ENCODE measurements at places on chromosomes 6 and 20.
A peak's percentile ranks its signal among the peaks of the same experiment; 100 is the strongest.

GRCh38 chr6:128131036-128131435 lies 230.2 kb upstream of the THEMIS start:
- no peak for DNase-seq

DNA sequence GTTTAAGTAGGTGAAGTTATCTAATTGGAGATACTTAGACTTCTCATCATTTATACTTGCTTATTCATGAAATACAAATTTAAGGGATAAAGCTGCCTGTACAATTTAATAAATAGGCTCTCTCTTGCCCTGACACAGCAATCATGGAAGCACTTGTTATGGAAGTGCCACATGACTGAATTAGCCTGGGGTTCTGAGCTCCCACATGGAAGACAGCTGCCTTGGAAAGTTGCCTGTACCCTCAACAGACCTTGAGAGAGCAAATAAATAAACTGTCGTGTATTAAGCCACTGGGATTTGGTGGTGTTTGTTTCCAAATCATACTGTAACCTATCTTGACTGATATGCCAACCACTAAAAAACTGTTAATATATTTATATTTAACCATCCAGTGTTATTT lies 87.0 kb upstream of the RSPO3 start:
- no peak for DNase-seq

GRCh38 chr6:15500901-15501825 lies 161.7 kb downstream of the DTNBP1 start:
- DNase-seq = no peak

DNA sequence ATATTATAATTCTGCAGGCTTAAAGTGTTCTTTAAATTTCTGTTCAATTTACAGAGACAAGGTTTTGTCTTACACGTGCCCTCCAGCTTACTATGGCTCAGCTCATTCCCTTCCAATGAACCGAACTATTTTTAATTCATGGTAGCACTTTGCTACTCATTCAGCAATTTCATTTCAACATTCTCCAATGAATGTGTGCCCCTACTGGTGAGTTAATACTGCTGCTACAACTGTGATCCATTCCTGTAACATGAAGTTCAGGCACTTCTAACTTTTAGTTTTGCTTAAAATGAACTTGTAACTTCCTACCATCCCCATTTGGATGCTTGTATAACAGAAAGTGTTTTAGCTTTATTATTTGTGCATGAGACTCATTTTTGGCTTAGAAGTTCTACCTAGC lies 99.7 kb downstream of the F13A1 start:
- no peak for DNase-seq

DNA sequence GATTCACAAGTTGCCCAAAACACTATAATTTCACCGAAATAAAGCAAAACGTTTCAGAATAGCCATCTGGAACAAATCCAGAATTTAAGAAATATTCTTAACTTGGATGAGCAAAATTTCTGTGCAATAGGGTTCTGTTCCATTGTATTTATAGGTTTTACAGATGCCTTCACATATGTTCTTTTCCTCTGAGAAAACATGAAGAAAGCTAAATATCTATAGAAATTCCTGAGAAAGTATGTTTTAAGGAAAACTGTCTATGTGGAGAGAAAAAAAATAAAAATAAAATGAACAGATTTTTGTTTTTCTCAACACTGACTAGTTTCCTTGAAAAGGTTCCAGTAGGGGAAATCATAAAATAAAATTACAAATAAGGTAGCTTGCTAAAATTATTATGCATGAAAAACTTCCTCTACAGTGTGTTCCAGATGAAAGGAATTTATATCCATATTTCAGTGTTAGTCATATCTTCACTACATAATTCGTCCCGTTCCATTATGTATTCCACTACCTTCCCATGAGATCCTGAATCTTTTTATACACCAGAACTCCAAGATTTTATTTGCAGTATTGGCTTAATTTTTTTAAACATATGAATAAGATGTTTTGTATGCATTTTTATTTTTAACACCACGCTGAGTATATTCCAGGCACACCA lies 42.4 kb upstream of the TMX4 start:
- DNase-seq = no peak

GRCh38 chr6:2848851-2849250 lies 7.2 kb upstream of the SERPINB1 start:
- no peak for DNase-seq

- no peak for DNase-seq
Observed at GRCh38 chr6:37788259-37788658, 31.3 kb upstream of the ZFAND3 start.

DNA sequence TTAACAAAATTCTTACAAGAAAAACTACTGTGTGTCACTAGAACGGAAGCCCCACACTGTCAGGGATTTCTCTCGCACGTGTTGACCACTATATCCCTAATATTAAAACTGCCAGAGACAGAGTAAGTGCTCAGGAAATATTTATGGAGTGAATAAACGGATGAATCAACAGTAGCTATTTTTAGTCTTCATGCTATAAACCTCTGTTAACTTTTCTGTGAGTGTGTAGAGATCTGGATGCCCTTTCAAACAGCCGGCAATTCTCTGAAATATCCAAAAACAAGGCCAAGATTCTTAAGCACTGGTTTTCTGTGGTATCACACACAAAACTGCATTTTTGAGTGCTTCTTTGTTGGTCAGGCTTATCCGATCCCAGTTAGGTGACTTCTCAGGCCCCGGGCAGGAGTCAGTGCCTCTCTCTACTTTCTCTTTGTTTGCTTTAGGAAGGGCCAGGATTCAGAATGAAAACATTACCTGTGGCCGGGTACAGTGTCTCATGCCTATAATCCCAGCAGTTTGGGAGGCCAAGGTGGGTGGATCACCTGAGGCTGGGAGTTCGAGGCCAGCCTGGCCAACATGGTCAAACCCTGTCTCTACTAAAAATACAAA lies 15.7 kb downstream of the ATP9A start:
- peak; percentile 77 for DNase-seq

- DNase-seq = no peak
Observed at GRCh38 chr6:111674883-111675282, 69.2 kb upstream of the TRAF3IP2 start.

DNA sequence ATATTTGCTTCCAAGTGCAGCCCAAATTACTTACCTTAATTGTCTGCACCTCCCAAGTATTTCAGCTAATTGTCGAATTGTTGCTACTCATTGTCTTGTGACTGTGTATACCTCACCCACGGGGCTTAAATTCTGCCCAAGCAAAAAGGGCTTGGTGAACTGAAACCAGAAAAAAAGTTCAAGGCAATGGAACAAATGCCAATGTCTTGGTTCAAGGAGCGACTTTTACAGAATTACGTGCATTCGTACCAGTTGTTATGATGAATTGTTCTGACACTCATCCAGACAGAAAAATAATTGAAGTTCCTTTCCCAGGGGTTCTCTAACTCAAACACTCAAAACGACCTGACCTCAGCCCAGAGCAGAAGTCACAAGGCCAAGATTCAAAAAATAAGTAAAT lies 13.9 kb upstream of the PXDC1 start:
- no peak for DNase-seq

DNA sequence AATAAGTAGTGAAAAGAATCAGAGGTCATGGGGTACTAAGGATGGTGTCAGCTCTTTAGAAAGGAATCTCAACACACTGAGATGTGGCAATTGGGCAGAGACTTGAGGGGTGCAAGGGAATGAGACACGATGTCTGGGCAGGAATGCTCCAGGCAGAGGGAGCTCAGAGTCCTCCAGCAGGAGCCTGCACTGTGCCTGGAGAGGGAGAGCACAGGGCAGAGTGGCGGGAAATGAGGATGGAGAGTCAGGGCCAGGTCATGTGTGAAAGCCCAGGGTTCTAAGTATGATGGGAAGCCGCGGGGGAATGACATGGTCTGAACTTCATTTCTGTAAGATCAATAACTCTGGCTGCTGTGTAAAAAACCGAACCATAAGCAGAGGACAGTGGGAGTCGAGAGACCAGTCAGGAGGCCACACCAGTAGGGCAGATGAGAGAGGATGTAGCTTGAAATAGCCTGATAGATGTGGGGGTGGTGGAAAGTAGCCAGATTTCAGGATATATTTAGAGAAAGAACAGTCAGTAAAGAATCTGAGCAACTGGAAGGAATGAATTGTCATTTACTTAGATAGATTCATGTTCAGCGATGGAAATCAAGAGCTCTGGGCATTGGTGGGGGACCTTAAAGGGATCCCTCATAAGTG lies 133.4 kb upstream of the DTNBP1 start:
- DNase-seq = no peak

DNA sequence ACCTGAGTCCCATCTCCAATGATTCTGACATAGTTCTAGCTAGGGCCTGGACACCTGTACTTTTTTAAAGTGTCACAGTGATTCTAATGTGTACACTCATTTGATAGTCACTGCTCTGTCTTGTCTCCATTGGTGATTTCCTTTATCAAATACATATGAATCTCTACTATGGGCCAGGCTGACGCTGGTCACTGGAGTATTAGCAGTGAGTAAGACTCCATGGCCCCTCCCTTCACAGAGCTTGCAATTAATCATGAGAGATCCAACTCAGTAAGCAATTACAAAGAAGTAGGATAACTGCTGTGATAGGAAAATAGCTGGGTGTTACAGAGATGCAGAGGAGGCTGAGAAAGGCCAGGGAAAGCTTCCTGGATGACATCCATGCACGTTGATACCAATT lies 19.3 kb upstream of the SASH1 start:
- peak; percentile 49 for DNase-seq

DNA sequence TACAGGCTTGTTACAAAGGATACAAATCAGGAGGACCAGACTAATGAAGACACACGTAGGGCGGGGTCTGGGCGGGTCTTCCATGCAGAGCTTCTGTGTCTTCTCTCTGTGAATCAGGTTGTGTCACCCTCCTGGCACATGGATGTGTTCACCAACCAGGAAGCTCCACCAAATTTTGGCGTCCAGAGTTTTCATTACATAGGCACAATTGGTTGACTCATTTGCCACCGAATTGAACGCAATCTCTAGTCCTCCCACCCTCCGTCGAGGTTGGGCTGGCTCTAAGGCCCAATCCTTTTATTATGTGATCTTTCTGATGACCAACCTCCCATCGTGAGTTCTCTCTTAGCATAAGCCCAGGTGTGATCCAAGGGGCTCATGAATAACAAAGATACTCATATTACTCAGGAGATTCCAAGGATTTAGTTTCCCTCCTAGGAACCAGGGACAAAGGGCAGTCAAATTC lies 36.3 kb upstream of the DDR1 start:
- no peak for DNase-seq

GRCh38 chr20:63230800-63231268 lies 4.9 kb upstream of the BIRC7 start:
- peak; percentile 88 for DNase-seq

DNA sequence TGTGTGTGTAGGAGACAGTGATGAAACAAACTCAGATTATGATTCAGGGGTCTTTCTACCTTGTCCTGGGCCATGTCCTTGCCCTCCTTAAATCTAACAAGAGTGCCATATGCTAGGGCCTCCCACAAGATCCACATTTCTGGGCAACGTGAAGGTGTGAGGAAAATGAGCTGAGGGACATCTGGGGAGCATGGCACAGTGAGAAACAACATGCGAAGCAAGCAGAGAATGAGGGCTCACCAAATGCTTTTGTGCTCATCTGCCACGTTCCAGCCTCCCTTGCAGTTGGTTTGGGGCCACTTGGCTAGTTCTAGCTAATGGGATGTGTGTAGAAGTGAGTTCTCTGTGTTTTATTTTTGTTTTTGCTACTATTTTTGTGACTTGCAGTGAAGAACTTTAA lies 21.4 kb upstream of the RNF182 start:
- no peak for DNase-seq

DNA sequence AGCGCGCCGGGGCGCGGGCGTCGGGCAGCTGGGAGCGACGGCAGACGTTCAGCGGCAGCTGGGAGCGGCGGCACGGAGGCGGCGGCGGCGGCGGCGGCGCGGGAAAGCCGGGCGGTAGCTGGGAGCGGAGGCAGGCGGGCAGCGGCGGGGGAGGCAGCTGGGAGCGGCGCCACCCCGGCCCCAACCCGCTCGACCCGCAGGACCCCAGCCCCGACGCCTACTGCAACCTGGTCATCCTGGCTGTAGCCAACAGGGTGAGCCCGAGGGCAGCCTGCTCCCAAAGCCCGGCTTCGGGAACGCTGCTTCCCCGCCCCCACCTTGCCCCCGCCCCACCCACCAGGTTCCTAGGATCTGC lies 8.9 kb downstream of the CCM2L start:
- DNase-seq = no peak

DNA sequence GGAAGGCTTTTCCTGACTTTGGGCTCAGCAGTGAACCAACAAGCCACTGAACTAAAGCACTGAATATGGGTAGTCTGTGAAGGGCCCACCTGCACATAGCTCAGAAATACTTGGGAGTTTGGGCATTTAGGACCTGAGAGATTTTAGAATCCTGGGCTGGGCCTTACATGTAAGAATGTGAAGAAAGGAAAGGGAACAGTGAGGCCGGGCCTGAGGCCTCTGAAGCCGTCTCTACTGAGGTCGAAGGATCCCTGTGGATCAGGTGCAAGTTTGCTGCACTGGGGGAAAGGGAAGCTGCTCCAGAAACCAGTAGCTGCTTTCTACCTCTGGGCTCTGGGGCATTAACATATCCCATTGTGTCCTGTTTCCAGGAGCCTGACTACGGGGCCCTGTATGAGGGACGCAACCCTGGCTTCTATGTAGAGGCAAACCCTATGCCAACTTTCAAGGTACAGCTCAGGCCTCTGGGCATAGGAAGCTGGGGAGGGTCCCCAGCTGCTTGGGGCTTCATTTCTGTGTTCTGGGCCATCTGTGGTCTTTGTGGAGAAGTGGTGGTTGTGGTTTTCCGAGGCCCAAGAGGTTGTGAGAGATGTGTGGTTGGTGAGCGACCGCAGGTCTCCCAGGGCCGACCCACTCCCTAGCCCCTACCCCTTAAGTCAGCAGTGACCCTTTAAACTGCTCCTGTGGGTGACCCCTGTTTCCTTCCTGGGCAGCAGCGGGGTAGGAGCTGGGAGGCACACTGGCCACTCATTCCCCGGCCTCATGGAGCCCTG lies 30.3 kb downstream of the PLCG1 start:
- no peak for DNase-seq

DNA sequence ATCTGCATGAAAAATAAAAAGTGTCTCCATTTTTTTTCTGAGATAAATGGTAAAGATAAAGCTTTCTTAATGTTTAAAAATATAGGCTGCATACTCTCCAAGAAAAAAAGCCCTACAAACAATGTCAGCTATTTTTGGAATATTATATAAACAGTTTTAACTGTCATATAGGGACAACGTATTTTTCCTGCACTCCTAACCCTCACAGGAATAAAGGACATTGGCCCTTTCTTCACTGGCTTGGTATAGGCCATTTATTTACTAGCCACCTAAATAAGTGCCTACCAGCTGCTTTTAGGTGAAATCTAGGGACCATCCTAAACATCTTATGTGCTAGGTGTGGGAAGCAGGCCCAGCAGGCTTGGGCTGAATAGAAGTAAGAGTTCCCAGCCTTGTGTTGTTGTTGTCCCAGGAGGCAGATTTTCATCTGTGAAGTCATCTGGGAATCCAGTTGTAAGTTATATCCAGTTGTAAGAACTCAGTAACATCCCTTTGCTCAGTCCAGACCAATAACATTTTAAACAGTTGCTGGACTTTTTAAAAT lies 21.3 kb downstream of the FOXO3 start:
- DNase-seq = no peak

Measured in GM03348 (cell line).